ENCODE measurements at places on chromosomes 12 and 14.
A peak's percentile ranks its signal among the peaks of the same experiment; 100 is the strongest.

- DNase-seq: no peak
Observed at GRCh38 chr12:92216092-92216491, 70.4 kb upstream of the BTG1 start.

- no peak for DNase-seq
Observed at GRCh38 chr12:18589316-18589715, 148.5 kb downstream of the PLCZ1 start.

DNA sequence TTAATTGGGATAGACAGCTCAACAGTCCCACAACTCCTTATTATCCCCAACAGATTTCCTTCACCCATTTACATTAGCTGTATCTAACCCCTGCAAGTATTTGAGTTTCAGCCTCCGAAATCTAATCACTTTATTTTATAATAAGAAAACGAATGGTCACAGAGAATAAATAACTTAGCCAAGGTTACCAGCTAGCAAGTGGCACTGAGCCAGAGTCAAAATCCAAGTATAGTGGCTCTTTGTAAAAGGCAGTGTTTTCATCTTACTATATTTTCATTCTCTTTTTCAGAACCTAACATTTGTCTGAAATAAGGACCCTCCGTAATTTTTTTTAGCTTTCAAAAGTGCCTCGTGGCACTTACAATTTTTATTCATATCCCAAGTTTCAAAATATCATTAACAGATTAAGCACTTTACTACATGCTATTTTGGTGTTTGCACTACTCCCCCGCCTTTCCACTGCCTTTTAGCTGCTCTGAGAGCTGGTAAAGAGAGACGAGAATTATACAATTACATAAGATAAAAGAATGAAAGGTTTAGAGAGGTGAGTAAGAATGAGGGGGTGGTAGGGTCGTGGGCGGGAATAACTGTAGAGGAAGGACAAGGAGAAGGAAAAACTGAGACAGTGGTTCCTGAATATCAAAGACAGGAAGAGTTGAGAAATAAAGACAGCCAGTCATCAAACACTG is 3.7 kb upstream of the USP15 start:
- no peak for DNase-seq

GRCh38 chr12:46559311-46559710 is 186.7 kb upstream of the SLC38A2 start:
- DNase-seq: no peak

DNA sequence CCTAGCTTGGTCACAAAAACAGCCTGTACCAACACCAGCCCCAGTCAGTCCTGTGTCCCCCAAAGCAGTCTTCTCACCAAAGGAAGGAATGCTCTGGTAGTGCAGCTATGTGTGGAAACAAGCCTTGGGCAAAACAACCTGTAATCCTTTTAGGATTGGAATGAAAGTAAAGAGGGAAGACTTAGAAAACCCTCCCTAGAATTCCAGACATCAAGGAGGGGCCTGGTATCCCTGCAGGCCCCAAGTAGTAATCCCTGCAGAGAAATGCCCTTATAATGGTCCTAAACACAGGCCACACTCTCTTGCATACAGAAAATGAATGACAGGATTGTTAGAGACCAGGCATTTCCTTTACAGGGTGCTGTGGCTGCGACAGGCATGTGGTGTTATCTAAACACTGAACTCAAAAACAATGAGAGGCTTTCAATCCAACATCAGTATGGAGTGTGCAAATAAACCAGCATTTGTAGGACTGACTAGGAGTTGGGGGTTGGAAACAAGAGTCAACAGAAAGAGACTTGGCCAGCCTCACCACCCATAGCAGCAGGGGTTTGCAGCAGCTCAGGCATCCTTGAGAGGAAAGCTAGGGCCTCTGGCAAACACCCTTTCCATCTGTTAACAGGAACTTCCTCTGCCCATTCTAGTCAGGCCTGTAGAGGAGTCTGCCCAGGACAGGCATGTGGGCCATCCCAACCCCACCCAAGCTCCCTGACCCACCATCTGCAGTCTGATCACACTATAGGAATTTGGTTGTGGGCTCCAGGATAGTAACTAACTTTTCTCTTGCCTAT is 59.1 kb downstream of the DCAF5 start:
- DNase-seq: peak; percentile 66

DNA sequence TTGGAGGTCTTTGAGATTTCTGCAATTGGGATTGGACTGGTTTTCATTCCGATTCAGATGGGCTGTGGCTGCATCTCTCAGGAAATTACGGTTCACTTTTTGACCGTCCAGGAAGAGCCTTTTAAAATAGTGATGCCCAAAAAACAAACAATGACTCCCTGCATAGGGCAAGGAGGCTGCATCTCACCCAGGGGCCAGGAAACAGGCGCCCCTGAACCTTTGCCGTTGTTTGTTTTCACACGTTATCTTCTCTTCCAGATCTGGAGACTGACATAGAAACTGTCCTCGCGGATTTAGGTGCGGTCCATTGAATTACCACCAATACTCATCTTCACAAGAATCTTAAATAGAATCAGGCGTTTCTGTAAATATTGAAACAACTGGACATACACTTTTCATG is 66.0 kb downstream of the FLRT2 start:
- no peak for DNase-seq

DNA sequence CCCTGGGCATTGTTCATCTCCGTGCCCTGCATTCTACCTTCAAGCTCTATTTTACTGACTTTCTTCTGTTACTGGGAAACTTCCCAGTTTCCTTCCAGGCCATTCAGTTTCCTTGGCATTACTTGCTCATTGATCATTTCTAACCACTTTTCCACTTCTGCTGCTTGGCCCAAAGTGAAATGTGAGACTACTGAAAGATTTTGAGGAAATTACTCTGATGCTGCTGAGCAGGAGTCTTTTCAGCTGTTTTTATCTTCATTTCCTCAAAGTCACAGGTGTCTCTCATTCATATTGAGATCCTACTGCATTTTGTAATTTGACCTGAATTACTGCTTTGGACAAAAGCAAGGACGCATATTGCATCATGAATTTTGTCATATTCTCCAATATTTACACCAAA is 26.4 kb upstream of the DBX2 start:
- DNase-seq: no peak

GRCh38 chr14:38616959-38617358 is 361.1 kb upstream of the CLEC14A start:
- no peak for DNase-seq
